ENCODE measurements at places on chromosomes 5 and 9. TPM values are rescaled to one million over a fixed set of nuclear protein-coding genes. Genes with fewer than 3 reads are reported as not detected.
A peak's percentile ranks its signal among the peaks of the same experiment; 100 is the strongest.

DNA sequence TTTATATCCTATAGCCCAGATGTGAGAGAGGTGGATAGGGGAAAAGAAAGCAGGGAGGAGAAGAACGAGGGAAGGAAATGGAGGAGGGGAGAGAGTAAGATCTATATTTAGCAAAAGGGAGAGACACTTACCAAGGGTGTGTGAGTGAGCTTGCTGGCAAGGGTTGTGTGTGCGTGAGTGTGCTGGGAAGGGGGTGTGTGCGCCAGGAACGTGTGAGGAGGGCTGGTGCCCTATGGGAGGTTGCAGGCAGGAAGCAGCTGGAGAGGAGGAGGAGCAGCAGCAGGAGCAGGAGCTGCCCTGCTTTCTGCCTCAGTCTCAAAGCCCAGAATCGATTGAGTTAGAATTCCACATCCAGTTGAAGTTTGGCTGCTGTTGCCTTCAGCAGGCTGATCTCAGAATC is 148.3 kb upstream of the RUSC2 start:
- H3K4me1 ChIP-seq, result peaks cover 11% of the 10 kb centered on the region
- H3K36me3 ChIP-seq, result no peaks in the 10 kb centered on the region
- peak; percentile 35 for DNase-seq
- no peaks in the 10 kb centered on the region for H3K27me3 ChIP-seq
- H3K27ac ChIP-seq, result no peak overlapping the region

- H3K27ac ChIP-seq, result no peak overlapping the region
- DNase-seq, result no peak
- H3K27me3 ChIP-seq, result no peaks in the 10 kb centered on the region
- H3K4me1 ChIP-seq, result no peaks in the 10 kb centered on the region
- H3K36me3 ChIP-seq, result no peaks in the 10 kb centered on the region
These were observed 73.7 kb downstream of the GTF3C4 start for GRCh38 chr9:132743931-132744479.

DMRT3 gene
- 26.1 TPM for total RNA-seq

- peaks cover 27% of the 10 kb centered on the region for H3K27me3 ChIP-seq
- no peak for DNase-seq
- H3K4me1 ChIP-seq, result peaks cover 28% of the 10 kb centered on the region
- H3K27ac ChIP-seq, result no peak overlapping the region
- no peaks in the 10 kb centered on the region for H3K36me3 ChIP-seq
These were observed 5.1 kb downstream of the GDNF start for GRCh38 chr5:37834542-37835379.

- DNase-seq, result no peak
- H3K27me3 ChIP-seq, result no peaks in the 10 kb centered on the region
- H3K4me3 ChIP-seq, result no peak overlapping the region
These were observed 13.0 kb upstream of the FGD3 start for GRCh38 chr9:92934321-92934720.

GRCh38 chr9:122372856-122373845 is 2.3 kb downstream of the PTGS1 start:
- H3K27me3 ChIP-seq, result no peaks in the 10 kb centered on the region
- no peak for DNase-seq
- H3K36me3 ChIP-seq, result no peaks in the 10 kb centered on the region
- H3K4me3 ChIP-seq, result no peak overlapping the region

- H3K36me3 ChIP-seq, result no peaks in the 10 kb centered on the region
- H3K27me3 ChIP-seq, result no peaks in the 10 kb centered on the region
- H3K4me1 ChIP-seq, result no peaks in the 10 kb centered on the region
- DNase-seq, result no peak
These were observed 11.4 kb upstream of the DNAH5 start for GRCh38 chr5:13955896-13956295.

DNA sequence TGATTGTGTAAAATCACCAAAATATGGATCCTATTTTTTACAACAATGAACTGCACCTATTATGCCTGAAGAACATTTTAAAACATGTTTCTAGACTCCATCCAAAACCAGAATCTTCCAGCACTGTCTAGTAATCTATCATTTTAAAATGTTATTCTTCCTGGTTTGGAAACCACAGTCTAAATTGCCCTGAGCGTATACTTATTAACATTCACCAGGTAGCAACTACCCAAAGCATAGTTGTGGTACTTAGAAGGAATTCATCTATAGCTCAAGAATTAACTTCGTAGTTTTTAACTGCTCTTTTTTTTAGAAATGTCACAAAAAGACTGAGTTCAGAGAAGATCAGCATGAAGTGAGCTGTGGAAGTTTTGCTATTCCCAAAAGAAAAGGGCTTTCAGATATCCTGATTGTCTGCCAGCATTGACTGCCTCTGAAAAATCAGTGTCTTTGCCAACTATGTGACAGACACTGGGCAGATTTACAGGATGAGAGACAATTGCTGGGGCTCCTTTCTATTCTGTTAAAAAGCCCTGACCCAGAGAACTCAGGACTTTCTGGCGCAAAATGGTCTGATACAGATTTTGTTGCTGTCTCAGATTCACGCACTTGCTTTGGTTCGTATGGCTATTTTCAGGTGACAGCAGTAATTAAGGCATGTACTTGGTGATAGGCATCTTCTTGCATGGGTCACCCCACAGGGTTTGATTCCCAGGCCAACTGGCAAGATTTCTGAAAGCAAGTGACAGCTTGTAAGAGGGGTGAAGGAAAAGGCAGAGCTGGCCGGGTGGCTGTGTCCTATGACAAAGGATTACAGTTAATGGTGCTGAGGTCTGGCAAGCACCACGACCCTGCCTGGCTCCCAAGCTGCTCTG is 152.5 kb upstream of the RAI14 start:
- H3K4me3 ChIP-seq, result no peak overlapping the region
- no peak for DNase-seq
- no peaks in the 10 kb centered on the region for H3K27me3 ChIP-seq

- H3K36me3 ChIP-seq, result no peaks in the 10 kb centered on the region
- H3K27me3 ChIP-seq, result peaks cover 69% of the 10 kb centered on the region
- DNase-seq, result no peak
- H3K27ac ChIP-seq, result no peak overlapping the region
- no peak overlapping the region for H3K4me3 ChIP-seq
- H3K4me1 ChIP-seq, result peaks cover 26% of the 10 kb centered on the region
These were observed 5.3 kb downstream of the BARX1 start for GRCh38 chr9:93949694-93950449.

IL33 gene
- 15.7 TPM for total RNA-seq

FOXD4 gene
- total RNA-seq, result 0.40 TPM

DNA sequence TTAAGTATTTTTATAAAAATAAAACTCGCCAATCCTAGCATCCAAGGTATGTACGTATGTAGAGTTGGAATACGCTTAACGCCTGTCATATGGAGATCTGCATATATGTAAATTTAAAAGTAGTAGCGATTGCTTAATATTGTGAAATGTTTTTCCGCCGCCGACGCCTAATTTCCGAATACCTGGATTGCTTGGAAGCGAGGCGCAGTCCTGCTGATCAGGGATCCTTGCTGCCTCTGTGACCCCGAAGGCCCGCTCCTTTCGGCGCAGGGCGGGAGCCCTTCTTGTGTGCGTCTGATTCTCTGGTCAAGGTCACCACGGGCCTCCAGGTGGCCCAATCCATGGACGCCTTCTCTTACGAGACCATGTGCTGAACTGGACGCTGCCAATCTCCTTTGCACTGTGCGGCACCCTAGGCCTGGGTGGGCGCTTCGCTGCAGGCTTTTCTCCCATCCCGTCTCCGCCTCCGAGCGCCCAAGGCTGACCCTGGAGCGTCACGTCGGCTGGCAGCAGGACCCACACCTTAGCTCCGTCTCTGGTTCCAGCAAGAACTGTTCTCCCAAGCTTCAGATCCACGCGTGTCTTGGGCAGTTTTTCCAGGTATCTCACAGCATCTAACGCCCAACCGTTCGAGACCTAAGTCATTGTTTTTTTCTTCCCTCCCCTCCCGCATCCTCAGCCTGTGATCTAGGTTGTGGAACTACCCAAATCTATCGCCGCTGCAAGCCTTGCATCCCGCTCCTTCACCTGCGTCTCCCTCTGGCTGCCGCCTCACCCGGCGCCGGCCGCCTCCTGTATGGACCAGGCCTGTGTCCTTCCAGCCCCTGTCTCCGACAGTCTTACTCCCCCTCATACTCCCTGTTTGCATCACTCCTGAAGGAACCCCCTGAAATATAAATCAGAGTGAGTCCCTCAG is 3.6 kb upstream of the TRIM41 start:
- H3K27ac ChIP-seq, result no peak overlapping the region
- no peaks in the 10 kb centered on the region for H3K27me3 ChIP-seq
- DNase-seq, result no peak
- H3K4me1 ChIP-seq, result peaks cover 16% of the 10 kb centered on the region
- H3K36me3 ChIP-seq, result no peaks in the 10 kb centered on the region

DNA sequence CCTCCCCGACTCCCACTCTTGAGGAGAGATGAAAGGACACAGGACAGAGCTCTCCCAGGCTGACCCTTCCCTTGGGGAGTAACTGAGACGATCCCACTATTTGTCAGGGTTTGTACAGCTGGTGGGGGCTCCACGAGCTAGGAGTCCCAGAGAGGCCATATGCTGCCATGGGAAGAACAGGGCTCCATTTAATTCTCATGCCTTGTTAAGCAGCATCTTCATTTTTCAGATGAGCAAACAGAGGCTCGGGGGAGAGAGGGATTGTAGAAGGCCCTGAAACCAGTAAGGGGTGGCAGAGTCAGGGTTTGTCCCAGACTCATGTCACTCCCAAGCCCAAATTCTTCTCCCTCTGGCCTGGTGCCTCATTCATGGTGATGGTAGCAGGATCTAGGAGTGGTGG is 176.4 kb downstream of the NSG2 start:
- H3K36me3 ChIP-seq, result no peaks in the 10 kb centered on the region
- no peaks in the 10 kb centered on the region for H3K4me1 ChIP-seq

DNA sequence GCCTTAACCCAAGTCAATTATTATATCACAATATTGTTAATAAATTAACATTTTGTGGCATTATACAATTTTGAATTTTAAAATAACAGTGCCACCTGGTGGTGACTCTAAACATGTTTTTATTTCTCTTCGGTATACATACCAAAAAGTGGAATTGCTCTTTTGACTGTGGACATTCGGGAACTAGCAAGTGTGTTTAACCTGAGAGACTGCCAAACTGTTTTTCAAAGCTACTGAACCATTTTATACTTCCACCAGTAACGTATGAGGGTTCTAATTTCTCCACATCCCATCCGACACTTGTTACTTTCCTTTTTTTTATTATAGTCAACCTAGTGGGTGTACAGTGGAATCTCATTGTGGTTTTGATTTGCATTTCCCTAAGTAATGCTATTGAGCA is 18.3 kb upstream of the HSDL2 start:
- H3K27me3 ChIP-seq, result no peaks in the 10 kb centered on the region
- H3K4me3 ChIP-seq, result no peak overlapping the region
- no peaks in the 10 kb centered on the region for H3K36me3 ChIP-seq
- H3K4me1 ChIP-seq, result peaks cover 15% of the 10 kb centered on the region
- no peak overlapping the region for H3K27ac ChIP-seq
- DNase-seq, result no peak

DNA sequence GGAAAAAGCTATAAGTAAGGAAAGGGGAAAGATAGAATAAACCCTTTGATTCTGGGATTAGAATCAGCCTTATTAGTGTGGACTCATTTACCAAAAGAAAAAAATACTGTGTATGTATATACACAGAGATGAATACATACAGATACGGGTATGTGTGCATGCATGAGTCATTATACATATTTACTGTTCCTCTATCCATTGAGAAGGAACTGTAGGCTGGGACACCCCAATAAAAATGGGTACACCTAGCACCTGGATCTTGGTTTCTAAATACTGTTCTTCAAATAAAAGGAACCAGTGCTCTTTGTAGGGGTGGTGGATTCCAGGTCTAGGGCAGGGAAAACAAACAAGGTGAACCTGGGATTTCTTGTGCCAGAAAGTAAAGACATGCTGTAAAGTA is 48.3 kb downstream of the WHRN start:
- H3K27me3 ChIP-seq, result no peaks in the 10 kb centered on the region
- H3K4me1 ChIP-seq, result no peaks in the 10 kb centered on the region
- DNase-seq, result no peak
- H3K4me3 ChIP-seq, result no peak overlapping the region

DNA sequence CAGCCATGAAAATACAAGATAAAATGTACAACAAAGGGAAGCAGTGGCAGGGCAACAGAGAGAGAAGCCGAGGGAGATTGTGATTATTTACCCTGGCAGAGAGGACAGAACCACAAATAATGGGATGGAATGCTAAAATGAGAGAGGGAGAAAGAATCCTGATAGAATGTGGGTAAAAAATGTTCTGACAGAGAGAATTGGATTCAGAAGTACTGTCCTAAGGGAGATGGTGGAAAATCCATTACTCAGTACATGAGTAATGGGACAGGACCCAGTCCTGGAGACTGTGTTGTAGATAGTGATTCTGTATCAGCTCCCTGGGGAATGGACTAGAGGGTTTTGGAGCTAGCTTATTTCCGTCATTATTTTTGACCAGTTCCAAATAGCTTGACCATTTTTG is 831.5 kb downstream of the MAT2B start:
- H3K4me1 ChIP-seq, result no peaks in the 10 kb centered on the region
- no peak for DNase-seq
- no peak overlapping the region for H3K4me3 ChIP-seq
- no peaks in the 10 kb centered on the region for H3K36me3 ChIP-seq

DNA sequence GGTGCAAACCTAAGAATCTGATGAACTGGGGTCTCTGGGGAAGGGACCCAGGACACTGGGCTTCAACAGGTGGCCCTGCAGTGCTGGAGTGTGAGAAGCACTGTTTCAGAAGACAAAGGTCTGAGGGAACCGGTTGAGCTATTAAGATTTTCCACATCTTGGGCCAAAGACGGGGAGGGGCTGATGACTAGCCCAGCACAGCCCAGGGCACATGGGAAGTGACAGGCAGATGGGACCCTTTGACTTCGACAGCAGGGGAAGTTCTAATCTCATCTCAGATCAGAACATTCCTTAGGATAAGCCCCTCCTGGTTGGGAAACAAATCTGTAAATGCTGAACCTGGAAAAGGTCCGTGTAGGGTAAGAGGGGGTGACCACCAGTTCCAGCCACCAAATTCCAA is 67.4 kb downstream of the RAPGEF1 start:
- no peak overlapping the region for H3K4me3 ChIP-seq
- no peak overlapping the region for H3K27ac ChIP-seq
- no peaks in the 10 kb centered on the region for H3K36me3 ChIP-seq
- H3K27me3 ChIP-seq, result no peaks in the 10 kb centered on the region
- H3K4me1 ChIP-seq, result peaks cover 96% of the 10 kb centered on the region

- H3K4me1 ChIP-seq, result peaks cover 84% of the 10 kb centered on the region
- H3K4me3 ChIP-seq, result no peak overlapping the region
- H3K36me3 ChIP-seq, result no peaks in the 10 kb centered on the region
- H3K27ac ChIP-seq, result peak overlapping the region; percentile 99
- DNase-seq, result peak; percentile 45
These were observed 90.3 kb upstream of the IFNK start for GRCh38 chr9:27433631-27434325.

GRCh38 chr9:86614871-86615849 is 260.9 kb upstream of the TUT7 start:
- no peaks in the 10 kb centered on the region for H3K36me3 ChIP-seq
- no peaks in the 10 kb centered on the region for H3K27me3 ChIP-seq
- H3K4me1 ChIP-seq, result no peaks in the 10 kb centered on the region
- peak; percentile 2 for DNase-seq

PTGDS gene
- total RNA-seq, result 39.5 TPM

- no peaks in the 10 kb centered on the region for H3K36me3 ChIP-seq
- no peak overlapping the region for H3K27ac ChIP-seq
- no peak overlapping the region for H3K4me3 ChIP-seq
- H3K27me3 ChIP-seq, result no peaks in the 10 kb centered on the region
These were observed 32.2 kb upstream of the STRBP start for GRCh38 chr9:123300554-123300953.

IL4 gene
- total RNA-seq, result not detected

GRCh38 chr5:152505442-152506042 is 100.5 kb upstream of the NMUR2 start:
- no peaks in the 10 kb centered on the region for H3K36me3 ChIP-seq
- H3K4me1 ChIP-seq, result no peaks in the 10 kb centered on the region
- H3K27me3 ChIP-seq, result no peaks in the 10 kb centered on the region
- DNase-seq, result peak; percentile 75
- no peak overlapping the region for H3K4me3 ChIP-seq
- no peak overlapping the region for H3K27ac ChIP-seq

All from thyroid gland (tissue), 4 donors.